Cardiac muscle cell (in vitro differentiated cells and primary cell): ENCODE measurements at places on chromosomes 7 and 10. TPM values are rescaled to one million over a fixed set of nuclear protein-coding genes. Genes with fewer than 3 reads are reported as not detected.

TMEM130 gene
- 0.54 TPM in 1 of 2 replicates, not detected in the other for total RNA-seq

HOXA4 gene
- total RNA-seq: 0.14 TPM in 1 of 2 replicates, not detected in the other

CD36 gene
- total RNA-seq: 1.1 TPM in 2 replicates

TAS2R5 gene
- 0.35 and 1.1 TPM in 2 replicates for total RNA-seq

BICC1 gene
- 11.3 and 13.2 TPM in 2 replicates for total RNA-seq

AOAH gene
- total RNA-seq: not detected in 2 replicates

SPDYE5 gene
- total RNA-seq: not detected in 2 replicates

MCU gene
- 14.9 and 22.8 TPM in 2 replicates for total RNA-seq

PCDH15 gene
- 0.30 TPM in 1 of 2 replicates, not detected in the other for total RNA-seq

WEE2 gene
- 0.07 and 0.09 TPM in 2 replicates for total RNA-seq

ARID5B gene
- 4.3 and 4.9 TPM in 2 replicates for total RNA-seq
